ENCODE measurements at places on chromosomes 7 and 10. TPM values are rescaled to one million over a fixed set of nuclear protein-coding genes. Genes with fewer than 3 reads are reported as not detected.

Gene SORCS1
- 0.77 TPM for total RNA-seq

Gene GJC3
- not detected for total RNA-seq

Gene HSPA14
- 4.3 TPM for total RNA-seq

Gene IDI2
- not detected for total RNA-seq

GRCh38 chr10:69828144-69828870, 26.6 kb downstream of the COL13A1 start:
- no peaks in the 10 kb centered on the region for H3K4me1 ChIP-seq
- H3K36me3 ChIP-seq, result no peaks in the 10 kb centered on the region
- no peak overlapping the region for H3K27ac ChIP-seq
- no peaks in the 10 kb centered on the region for H3K27me3 ChIP-seq
- DNase-seq, result no peak
- no peak overlapping the region for H3K4me3 ChIP-seq

Gene NPFFR1
- total RNA-seq, result 0.29 TPM

- no peaks in the 10 kb centered on the region for H3K27me3 ChIP-seq
- no peak overlapping the region for H3K4me3 ChIP-seq
- no peak for DNase-seq
Observed at GRCh38 chr10:93397020-93397419, 85.1 kb downstream of the MYOF start.
